GM23248 (cell line): ENCODE measurements at places on chromosomes 4 and X. TPM values are rescaled to one million over a fixed set of nuclear protein-coding genes. Genes with fewer than 3 reads are reported as not detected.

GRCh38 chr4:76800902-76801301 is 97.0 kb downstream of the SOWAHB start:
- peaks cover 20% of the 10 kb centered on the region for H3K4me1 ChIP-seq
- H3K27me3 ChIP-seq: no peaks in the 10 kb centered on the region
- no peak overlapping the region for H3K27ac ChIP-seq

DNA sequence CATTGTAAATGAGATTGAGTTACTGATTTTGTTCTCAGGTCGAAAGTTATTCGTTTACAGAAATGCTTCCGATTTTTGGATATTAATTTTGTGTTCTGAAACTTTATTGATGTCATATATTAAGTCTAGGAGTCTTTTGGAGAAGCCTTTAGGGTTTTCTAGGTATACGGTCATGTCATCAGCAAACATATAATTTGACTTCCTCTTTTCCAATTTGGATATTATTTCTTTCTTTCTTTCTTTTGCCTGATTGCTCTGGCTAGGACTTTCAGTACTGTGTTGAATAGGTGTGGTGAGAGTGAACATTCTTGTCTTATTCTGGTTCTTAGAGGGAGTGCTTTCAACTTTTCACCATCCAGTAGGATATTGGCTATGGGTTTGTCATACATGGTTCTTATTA is 35.4 kb upstream of the PDLIM5 start:
- no peak overlapping the region for H3K4me3 ChIP-seq
- H3K27ac ChIP-seq: no peak overlapping the region
- no peaks in the 10 kb centered on the region for H3K36me3 ChIP-seq
- DNase-seq: no peak
- no peaks in the 10 kb centered on the region for H3K27me3 ChIP-seq
- peaks cover 41% of the 10 kb centered on the region for H3K4me1 ChIP-seq

NPY1R gene
- polyA plus RNA-seq: not detected in 2 replicates

MAGEE2 gene
- not detected in 2 replicates for polyA plus RNA-seq

DNA sequence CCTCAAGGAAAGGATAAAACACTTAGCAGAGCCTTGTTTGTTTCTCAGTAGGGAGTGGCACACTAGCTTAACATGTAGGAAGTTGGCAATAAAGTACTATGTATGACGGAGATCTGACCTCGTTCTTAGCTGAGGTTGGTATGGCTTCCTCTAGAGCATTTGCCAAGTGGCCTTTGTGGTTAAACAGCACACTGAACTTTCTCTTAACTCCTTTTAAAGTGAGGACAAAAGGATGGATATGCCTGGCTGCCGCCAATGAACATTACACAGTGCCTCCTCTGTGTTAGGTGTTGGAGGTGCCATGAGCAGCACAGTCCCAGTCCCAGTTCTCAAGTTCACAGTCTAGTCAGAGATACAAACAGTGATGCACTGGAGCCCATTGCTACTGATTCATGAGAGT is 54.4 kb downstream of the VGLL1 start:
- no peak overlapping the region for H3K27ac ChIP-seq
- H3K4me3 ChIP-seq: no peak overlapping the region
- peaks cover 8% of the 10 kb centered on the region; the same call in 1 of the 2 replicates for H3K4me1 ChIP-seq
- H3K27me3 ChIP-seq: no peaks in the 10 kb centered on the region
- DNase-seq: peak; percentile 44
- H3K36me3 ChIP-seq: no peaks in the 10 kb centered on the region

- no peak for DNase-seq
- no peaks in the 10 kb centered on the region for H3K27me3 ChIP-seq
- no peak overlapping the region for H3K4me3 ChIP-seq
- H3K36me3 ChIP-seq: no peaks in the 10 kb centered on the region
- peaks cover 15% of the 10 kb centered on the region for H3K4me1 ChIP-seq
These were observed 302.4 kb upstream of the GIMD1 start for GRCh38 chr4:106670976-106671375.

GRCh38 chrX:109890910-109891502 is 111.9 kb upstream of the TMEM164 start:
- peak; percentile 55 for DNase-seq
- H3K36me3 ChIP-seq: no peaks in the 10 kb centered on the region
- H3K4me1 ChIP-seq: no peaks in the 10 kb centered on the region
- no peak overlapping the region for H3K27ac ChIP-seq

DNA sequence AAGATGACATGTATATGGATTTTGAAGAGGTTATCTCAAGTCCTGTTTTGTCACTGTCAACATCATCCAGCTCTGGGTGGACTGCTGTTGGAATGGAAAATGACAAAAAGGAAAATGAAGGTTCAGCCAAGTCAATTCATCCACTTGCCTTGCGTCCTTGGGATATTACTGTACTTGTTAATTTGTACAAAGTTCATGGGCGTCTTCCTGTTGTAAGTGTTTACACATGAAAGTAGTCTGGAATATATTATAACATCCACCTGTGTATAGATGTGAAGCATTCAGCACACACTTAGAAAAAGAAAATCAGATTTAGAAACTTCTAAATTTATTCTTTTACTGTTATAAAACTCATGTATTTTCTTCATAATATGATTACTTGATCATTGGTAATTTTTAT is 67.2 kb downstream of the BLTP1 start:
- H3K27ac ChIP-seq: no peak overlapping the region
- no peak overlapping the region for H3K4me3 ChIP-seq
- no peaks in the 10 kb centered on the region for H3K4me1 ChIP-seq
- no peak for DNase-seq
- no peaks in the 10 kb centered on the region for H3K27me3 ChIP-seq

MAMLD1 gene
- polyA plus RNA-seq: 9.0 and 10.1 TPM in 2 replicates

DNA sequence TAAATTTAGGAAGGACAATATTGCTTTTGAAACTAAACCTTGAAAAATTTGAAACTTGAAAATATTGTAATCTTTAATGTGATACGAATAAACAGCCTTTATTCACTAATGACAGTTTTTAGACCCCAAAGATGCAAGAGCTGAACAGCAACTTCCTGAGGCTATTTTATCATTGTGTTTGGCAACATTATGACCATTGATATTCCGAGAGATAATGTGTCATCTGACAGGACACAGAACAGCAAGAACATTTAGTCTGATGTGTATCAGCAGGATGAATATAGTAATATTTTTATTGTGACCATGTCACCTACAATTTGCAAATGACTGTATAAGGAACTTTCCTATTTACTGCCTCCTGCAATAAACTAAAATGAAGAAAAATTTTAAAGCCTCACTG is 316.0 kb downstream of the ADAM29 start:
- no peak for DNase-seq
- no peaks in the 10 kb centered on the region for H3K27me3 ChIP-seq
- no peak overlapping the region for H3K4me3 ChIP-seq
- no peaks in the 10 kb centered on the region for H3K36me3 ChIP-seq

GRCh38 chr4:146124023-146124680 is 51.4 kb upstream of the LSM6 start:
- H3K27ac ChIP-seq: no peak overlapping the region
- peak; percentile 24 for DNase-seq
- no peaks in the 10 kb centered on the region for H3K36me3 ChIP-seq
- no peak overlapping the region for H3K4me3 ChIP-seq
